ENCODE measurements at places on chromosomes 4 and X.

GRCh38 chrX:16440446-16440845 is 209.5 kb upstream of the S100G start:
- no peak for DNase-seq

GRCh38 chr4:15912961-15913630 is 25.4 kb downstream of the FGFBP1 start:
- no peak for DNase-seq

DNA sequence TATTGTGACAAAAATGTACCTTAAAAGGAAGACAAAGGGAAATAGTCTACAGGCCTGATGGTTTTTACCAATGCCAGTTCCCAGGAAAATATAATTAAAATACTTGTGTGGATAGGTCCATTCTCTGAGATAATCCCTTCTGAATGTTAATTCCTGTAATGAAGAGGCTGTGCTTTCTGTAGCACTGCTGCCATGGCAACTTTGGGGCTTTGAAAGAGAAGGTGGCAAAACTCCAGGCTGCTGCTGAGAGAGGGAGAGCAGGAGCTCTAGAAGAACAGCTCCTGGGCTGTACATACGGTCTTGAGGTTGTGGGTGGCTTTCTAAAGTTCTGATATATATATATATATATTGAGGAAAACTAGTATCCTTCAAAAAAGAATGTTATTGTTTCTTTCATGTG is 125.4 kb downstream of the PDLIM5 start:
- peak; percentile 75 for DNase-seq

GRCh38 chr4:150063128-150063527 is 15.1 kb upstream of the DCLK2 start:
- no peak for DNase-seq

- DNase-seq: no peak
These were observed 23.7 kb downstream of the ACSL1 start for GRCh38 chr4:184801781-184802696.

GRCh38 chr4:86484241-86484640 is 109.9 kb upstream of the PTPN13 start:
- DNase-seq: no peak
